Posterior vena cava (tissue), 2 donors: ENCODE measurements at places on chromosomes 2 and 18. TPM values are rescaled to one million over a fixed set of nuclear protein-coding genes. Genes with fewer than 3 reads are reported as not detected.

Gene PID1
- 42.4 TPM for total RNA-seq

Gene TSN
- 43.8 TPM for total RNA-seq

Gene TP53I3
- total RNA-seq = 9.8 TPM

Gene PEX13
- 15.9 TPM for total RNA-seq

Gene MRPL33
- 88.8 TPM for total RNA-seq

Gene AQP12A
- total RNA-seq = not detected

Gene ATP6V1B1
- total RNA-seq = 0.48 TPM

Gene BCL2
- total RNA-seq = 11.6 TPM

Gene AQP12B
- not detected for total RNA-seq

Gene SAG
- total RNA-seq = not detected

Gene MC5R
- not detected for total RNA-seq

Gene CFAP65
- total RNA-seq = not detected

Gene GKN2
- not detected for total RNA-seq

Gene IRS1
- total RNA-seq = 12.4 TPM

Gene CTNNA2
- not detected for total RNA-seq

Gene HOXD1
- 0.46 TPM for total RNA-seq

Gene ATP5F1A
- 236 TPM for total RNA-seq

Gene SLC35F5
- 62.5 TPM for total RNA-seq

Gene NCKAP5
- total RNA-seq = 2.0 TPM

Gene TUBA3D
- total RNA-seq = not detected

Gene FOXD4L1
- total RNA-seq = not detected

Gene CFAP53
- not detected for total RNA-seq

Gene HOXD10
- 1.6 TPM for total RNA-seq

Gene NR4A2
- total RNA-seq = 7.8 TPM

Gene UGT1A8
- total RNA-seq = not detected

Gene AOX1
- 333 TPM for total RNA-seq

Gene REG1B
- 0.69 TPM for total RNA-seq

Gene MSTN
- total RNA-seq = 1.3 TPM

Gene GKN1
- total RNA-seq = not detected

Gene NMUR1
- 5.3 TPM for total RNA-seq

Gene TCF23
- total RNA-seq = 10.7 TPM

Gene NPHP1
- total RNA-seq = 8.4 TPM

Gene ATP6V1C2
- 0.33 TPM for total RNA-seq

Gene VWC2L
- total RNA-seq = not detected
